Tibial artery (tissue), 4 donors: ENCODE measurements at places on chromosomes 1 and 21.

DNA sequence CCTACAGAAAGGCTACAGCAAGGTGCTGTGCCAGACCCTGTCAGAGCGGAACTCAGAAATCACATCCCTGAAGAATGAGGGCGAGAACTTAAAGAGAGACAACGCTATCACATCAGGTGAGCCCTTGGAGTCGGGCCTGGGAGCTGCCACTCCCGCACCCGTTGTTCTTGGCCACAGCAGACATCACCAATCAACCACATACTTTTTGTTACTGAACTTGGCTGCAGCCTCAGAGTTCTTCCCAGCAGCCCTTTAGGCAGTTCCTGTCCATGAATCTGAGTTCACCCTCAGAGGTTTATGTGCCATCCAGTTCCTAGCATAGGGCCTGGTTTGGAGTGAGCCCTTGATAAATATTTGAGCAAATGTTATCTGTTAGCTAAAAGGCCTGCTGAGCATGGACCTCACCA is 61.6 kb downstream of the FHAD1 start:
- no peak for DNase-seq

DNA sequence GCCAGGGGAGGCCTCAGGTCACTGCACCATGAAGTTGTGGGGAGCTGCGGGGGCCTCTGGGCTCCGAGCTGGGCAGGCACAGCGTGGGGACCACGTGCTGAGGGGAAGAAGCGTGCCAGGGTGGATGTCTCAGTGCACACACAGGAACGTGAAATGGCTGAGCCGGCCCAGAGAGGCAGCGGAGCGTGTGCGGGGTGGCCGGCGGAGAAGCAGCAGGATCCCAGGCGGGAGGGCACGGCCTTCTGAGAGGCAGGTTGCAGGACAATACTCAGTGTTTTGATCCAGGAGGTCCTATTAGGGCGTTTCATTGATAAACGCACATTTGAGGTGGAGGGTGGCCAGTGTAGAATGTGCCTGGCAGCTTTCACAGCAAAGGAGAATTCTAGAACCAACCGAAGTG is 12.9 kb downstream of the TNFRSF14 start:
- no peak for DNase-seq

GRCh38 chr1:229309074-229309473 is 33.8 kb downstream of the CCSAP start:
- no peak for DNase-seq

GRCh38 chr1:198640174-198640573 is 1.3 kb downstream of the PTPRC start:
- DNase-seq, result no peak

- no peak for DNase-seq
These were observed 182.6 kb downstream of the VAV3 start for GRCh38 chr1:107782217-107782845.

GRCh38 chr1:235920596-235921375 is 54.1 kb upstream of the LYST start:
- no peak for DNase-seq

GRCh38 chr1:193415256-193415655 is 228.8 kb upstream of the B3GALT2 start:
- no peak for DNase-seq

GRCh38 chr1:151990856-151991198 is 2.8 kb downstream of the S100A10 start:
- no peak for DNase-seq

DNA sequence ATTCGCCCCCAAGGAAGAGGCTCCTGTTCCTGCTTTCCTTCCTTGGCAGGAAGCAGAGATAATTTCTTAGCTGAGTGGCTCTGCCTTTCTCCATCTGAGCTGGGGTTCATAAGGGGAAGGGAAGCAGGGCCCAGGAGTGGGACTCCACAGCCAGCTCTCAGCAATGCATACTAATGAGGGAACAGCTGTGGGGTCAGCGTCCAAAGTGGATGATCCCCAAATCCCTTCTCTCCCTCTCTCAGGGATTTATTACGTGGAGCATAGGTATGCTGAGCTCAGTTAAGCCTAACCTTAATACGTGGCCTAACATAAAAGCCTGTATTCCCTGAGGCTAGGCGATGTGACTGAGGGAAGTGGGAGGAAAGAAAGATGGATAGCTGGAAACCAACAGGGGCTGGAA is 87.3 kb upstream of the CTTNBP2NL start:
- DNase-seq, result no peak

DNA sequence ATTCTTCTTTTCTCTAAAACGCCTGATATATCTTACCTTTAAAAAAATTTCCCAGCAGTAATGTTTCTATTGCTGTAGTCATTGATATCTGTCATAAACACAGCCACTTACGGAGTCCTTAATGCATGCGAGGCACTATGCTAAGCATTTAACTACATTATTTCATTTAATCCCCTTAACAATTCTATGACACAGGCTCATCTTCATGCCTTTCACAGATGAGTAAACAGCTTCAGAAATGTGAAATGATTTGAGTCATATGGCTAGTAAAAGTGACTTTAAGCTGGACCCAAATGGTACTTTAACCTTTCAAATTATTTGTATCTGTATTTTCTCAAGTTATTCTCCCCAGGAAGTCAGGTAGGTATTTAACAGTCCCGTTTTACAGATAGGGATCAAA is 125.1 kb upstream of the FGGY start:
- no peak for DNase-seq

DNA sequence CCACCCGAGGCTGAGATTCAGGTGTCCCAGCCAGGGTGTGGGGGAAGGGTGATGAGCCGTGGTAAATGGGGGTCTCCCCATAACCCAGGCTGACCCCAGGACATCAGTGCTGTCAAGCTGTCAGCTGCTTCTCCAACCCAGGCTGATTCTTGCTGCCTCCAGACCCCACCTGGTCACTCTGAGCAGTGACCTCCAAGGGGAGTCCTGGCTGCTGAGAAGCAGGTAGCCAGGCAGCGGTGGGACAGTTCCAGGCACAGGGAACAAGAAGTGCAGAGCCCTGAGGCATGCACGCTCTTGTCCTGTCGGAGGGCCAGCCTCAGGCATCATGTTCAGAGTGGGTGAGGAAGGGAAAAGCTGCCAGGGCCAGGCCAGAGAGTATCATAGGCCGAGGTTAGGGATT is 1.1 kb downstream of the ESPN start:
- DNase-seq, result no peak

- DNase-seq, result no peak
These were observed 57.2 kb downstream of the AGPAT3 start for GRCh38 chr21:43921979-43922945.

DNA sequence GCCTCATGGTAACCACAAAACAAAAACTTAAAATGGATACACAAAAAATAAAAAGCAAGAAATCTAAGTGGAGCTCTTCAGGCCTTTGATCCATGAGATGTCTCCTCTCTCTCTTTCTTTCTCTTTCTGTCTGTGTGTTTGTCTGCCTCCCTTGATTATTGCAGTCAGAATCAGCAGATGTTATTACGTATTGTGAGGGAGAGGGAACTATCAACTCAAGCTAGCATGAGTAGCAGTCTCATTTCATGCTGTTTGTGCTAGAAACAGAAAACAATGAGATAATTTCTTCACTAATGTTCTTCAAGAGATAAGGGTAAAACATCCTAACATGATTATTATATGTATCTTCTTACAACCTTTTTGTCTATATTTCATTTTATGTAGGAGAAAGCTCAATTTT is 103.7 kb upstream of the PDC start:
- no peak for DNase-seq

GRCh38 chr1:36524359-36525062 is 41.8 kb upstream of the CSF3R start:
- DNase-seq, result no peak

- DNase-seq, result no peak
These were observed 13.3 kb upstream of the CD101 start for GRCh38 chr1:116988248-116988647.

GRCh38 chr1:235635938-235636662 is 13.5 kb downstream of the GNG4 start:
- DNase-seq, result peak; percentile 1

- no peak for DNase-seq
These were observed 71.7 kb upstream of the ZNF648 start for GRCh38 chr1:182133181-182133580.

DNA sequence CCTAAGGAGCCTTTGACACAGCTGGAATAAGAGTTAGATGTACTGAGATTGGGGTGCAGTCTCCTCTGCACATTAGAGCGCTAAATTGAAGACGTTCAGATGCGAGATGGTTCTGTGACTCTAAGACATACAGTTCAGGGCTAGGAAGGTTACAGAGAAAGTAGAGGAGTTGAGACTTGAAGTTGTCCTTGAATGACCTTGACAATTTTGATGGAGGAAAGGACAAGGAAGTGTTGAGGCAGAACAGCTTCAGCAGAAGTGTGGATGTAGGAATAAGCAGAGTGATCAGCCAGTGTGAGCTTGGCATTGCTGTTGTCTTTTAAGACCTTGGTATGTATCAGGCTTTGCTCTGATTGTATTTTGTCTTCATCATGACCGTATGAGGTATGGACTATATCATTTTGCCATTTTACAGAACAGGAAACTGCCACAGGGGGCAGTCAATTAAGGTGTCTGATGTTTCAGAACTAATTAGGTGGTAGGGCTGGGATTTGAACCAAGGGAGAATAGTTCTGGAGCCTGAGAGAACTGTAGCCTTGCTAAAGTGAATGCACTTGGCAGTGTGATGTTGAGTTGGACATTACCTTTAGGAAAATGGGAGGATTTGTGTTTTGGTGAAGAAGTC is 9.2 kb downstream of the TTF2 start:
- no peak for DNase-seq

- no peak for DNase-seq
These were observed 60.4 kb downstream of the B3GALT5 start for GRCh38 chr21:39673163-39673562.

- no peak for DNase-seq
These were observed 87.3 kb downstream of the BACH1 start for GRCh38 chr21:29385934-29386520.

GRCh38 chr1:15154480-15155036 is 1.0 kb downstream of the TMEM51 start:
- peak; percentile 66 for DNase-seq

GRCh38 chr1:17370618-17371017 is 1.4 kb upstream of the PADI6 start:
- no peak for DNase-seq
